Neuronal stem cell (in vitro differentiated cells): ENCODE measurements at places on chromosomes 16 and 17.

DNA sequence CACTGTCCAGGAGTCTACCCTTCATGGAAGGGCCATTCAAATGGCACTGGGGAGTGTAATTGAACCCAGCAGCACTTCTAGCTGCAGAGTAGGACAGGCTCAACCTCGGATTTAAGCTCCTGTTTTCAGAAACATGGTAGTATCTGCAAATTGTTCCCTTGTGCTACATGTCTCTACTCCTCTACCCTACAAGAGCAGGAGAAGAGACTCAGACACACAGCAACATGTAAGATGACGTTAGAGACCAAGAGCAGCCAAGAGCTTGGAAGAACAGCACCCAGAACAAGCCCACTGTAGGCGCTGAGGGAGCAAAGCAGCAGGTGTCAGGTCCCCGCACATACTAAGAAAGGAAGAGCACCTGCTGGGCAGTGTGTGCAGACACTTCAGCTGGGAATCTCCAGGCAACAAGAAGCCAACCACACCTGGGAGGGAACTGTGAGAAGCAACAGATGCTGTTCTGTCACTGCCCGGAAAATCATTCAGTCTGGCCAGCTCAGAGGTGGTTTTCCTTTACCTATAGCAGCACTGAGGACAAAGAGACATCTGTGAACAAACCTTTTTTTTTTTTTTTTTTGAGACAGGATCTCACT, 35.6 kb upstream of the MNT start:
- DNase-seq, result no peak

DNA sequence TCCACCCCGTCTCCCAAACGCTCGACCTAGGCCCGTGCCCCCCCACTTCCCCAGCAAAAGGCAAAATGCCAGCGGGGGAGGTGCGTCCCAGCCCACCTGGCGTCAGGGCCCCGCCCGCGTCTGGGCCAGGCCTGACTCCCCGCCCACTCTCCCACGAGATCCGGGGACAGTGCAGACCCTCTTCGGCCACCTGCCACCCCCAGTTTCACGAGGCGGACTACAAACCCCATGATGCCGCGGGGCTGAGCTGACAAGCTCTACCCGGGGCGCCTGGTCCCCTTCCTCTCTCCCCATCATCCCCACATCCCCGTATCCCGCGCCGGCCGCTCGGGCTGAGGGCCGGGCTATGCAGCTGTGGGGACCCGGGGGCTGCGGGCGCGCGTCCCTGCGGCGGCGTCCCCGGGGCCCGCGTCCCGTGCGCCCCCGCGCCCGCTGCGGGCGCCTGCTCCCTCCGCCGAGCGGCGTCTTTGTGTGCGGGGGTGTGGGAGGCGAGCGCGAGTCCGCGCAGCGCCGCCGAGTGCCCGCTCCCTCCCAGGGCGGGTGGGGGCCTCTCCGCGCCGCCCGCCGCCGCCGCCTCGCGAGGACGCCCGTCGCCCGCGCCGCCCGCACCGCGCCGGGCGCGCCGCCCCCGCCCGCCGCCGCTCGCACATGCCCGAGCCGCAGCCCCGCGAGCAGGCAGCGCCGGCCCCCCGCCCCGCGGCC, at the start of gene ANKRD13B:
TSS of gene ANKRD13B (plus strand) at position 283 of the 702 bp plus-strand sequence. CDS start 490 bp downstream, outside the sequence.
- DNase-seq, result no peak

GRCh38 chr16:88597856-88598491, 27.8 kb downstream of the ZC3H18 start:
- no peak for DNase-seq

- no peak for DNase-seq
Measured at GRCh38 chr17:72977771-72978417, 114.6 kb downstream of the SLC39A11 start.

GRCh38 chr16:89246383-89246902, 28.9 kb downstream of the ZNF778 start:
- no peak for DNase-seq

- no peak for DNase-seq
Measured at GRCh38 chr16:65660390-65660789, 538.5 kb upstream of the CDH11 start.

- no peak for DNase-seq
Measured at GRCh38 chr17:50046667-50047066, 9.2 kb upstream of the ITGA3 start.

DNA sequence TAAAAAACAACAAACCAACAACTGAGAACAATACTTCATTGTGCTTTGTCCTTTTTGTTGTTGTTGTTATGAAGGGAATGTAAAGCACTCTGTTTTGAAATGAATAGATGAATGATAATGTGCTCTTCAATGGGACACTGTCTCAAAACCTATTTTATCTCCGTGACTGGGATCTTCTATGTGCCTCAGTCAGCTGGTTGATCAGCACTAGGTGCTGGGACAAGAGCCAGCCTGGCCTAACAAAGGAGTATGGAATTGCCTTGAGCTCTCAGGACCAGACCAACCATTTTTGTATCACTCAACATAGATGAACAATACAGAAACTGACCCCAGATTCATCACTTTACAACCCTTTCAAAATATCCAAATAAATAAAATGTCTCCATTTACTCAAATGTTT, 440.2 kb downstream of the KCNJ2 start:
- DNase-seq, result no peak

DNA sequence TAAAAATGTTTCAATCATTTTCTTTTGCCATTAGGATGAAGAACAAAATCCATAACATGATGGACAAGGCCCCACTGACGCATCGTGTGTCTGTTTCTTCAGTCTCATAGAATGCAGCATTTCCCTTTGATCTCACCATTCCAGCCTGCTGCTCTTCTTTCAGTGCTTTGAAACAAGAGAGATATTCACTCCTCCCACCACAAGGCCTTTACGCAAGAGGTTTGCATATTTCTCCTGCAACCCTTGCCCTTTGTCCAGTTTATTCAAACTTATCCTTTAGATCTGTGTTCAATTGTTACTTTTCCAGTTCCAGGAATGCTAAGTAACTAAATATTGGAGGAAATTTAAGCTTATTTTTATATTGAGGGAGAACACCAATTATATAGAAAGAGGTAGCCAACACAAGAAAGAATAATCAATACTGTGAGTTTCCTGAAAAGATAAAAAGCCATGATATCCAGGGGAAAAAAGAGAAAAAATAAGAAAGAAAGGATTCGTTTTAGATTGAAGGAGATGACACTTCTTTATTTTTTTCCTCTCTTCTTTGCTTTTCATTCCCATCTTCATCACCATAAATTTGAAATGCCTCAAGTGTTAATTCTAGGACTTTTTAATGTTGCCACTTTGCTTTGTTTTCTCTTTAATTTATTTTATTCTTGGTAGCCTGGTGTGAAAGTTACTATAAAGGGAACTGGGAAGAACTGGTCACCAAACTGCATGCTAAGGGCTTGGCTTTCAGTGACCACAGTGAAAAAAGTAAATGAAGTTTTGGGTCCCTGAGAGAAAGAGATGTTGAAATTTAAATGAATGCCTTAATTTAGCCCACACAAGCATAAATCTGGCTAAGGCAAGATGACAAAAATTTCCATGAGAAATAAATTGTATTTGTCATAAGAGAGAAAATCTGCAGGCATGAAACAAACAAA, 102.1 kb downstream of the KIF2B start:
- DNase-seq, result peak; percentile 4

GRCh38 chr17:64653985-64654355, 8.1 kb downstream of the SMURF2 start:
- DNase-seq, result no peak

GRCh38 chr17:51913491-51914205, 244.9 kb downstream of the CA10 start:
- no peak for DNase-seq

- DNase-seq, result no peak
Measured at GRCh38 chr16:70437017-70437581, 1.8 kb downstream of the ST3GAL2 start.

- no peak for DNase-seq
Measured at GRCh38 chr17:35183332-35183731, 10.9 kb downstream of the SLC35G3 start.

- no peak for DNase-seq
Measured at GRCh38 chr17:18981642-18982424, 22.7 kb downstream of the FAM83G start.

DNA sequence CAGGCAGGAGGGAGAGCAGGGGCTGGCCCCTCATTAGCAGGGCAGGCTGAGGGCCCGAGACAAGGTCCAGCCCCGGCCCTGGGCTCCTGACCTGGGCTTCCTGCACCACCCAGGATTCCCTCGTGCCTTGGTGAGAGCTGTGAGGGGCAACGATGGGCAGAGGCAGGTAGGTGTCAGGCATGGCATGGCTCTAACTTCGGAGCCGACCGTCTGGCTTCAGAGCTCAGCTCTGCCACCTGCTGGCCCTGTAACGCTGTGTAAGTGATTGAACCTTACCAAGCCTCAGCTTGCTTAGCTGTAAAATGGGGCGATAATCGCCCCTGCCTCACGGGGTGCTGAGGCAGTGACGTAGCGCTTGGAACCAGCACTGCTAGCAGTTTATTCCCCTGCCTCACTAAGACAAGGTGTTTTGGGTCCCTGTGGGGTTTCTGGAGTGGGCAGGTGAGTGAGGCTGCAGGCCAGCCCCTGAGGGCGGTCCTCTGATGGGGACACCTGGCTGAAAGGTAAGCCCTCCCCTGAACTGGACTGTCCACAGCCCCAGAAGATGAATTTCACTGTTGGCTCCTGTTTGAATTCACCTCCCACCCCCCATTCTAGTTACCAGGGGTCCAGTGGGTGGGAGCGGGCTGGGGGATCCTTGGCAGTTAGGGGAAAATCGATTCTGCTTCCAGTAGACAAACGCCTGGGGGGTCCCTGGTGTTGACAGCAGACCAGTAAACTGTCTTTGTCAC, 184.8 kb upstream of the GSE1 start:
- DNase-seq, result no peak

GRCh38 chr17:62666801-62667591, 39.5 kb downstream of the MRC2 start:
- DNase-seq, result no peak

DNA sequence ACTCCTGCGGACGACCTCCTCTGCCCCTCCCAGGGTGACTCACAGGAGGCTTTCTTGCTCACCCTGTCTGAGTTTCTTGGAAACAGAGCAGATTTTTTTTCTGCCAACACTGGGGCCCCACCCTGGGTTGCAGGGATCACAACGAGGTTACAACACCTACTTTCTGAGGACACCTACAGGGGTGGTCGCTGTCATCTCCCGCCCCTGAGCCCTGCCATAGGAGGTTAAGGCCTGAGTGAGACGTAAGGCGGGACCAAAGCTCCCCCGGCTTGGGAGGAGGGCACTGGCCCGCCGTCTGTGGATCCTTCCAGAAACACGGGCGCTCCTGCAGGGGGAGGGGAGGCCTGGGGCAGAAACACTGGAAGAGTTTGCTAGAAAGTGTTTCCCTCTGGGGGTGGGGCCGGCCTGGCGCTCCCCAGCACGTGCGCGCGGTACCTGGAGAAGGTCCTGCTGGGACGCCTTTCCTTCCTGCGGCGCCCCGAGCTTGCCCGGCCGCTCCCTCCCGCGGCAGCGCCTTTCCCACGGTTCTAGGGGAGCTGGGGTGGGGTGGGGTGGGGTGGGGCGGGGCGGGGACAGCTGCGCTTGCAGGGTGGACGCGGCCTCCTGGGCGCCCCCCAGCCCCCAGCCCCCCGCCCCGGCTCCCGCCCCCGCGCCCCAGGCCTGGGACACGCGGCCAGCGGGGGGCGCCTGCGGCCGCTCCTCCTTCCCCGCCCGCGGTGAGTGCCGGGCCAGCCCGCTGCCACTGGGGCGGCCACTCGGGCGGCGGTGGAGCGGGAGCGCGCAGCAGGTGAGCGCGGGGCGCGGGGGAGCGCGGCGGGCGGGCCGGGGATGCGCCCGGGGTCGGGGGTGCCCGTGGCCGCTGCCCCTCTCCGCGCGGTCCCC, 20.7 kb upstream of the ADCY7 start:
- no peak for DNase-seq

GRCh38 chr17:65100316-65101140, 36.6 kb upstream of the RGS9 start:
- DNase-seq, result peak; percentile 82

GRCh38 chr17:43169561-43170139, 1.4 kb upstream of the NBR1 start:
- peak; percentile 20 for DNase-seq

DNA sequence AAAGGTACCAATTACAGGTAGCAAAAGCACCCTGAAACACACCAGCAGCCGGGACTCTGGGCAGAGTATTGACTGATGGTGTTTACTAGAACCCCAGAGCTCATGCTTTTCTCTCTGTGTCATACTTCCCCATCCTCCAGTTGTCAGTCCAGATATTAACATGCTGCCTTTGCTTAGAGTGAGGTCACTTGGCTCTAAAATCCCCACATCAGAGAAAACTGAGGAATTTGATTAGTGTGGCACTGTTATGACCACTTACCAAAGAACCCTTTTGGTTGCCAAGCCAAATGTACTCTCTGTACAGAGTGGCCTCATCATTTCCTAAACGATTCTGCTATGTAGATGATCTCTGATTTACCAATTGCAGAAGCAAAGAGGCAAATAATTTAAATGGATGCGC, 80.4 kb downstream of the ABCC12 start:
- DNase-seq, result no peak

DNA sequence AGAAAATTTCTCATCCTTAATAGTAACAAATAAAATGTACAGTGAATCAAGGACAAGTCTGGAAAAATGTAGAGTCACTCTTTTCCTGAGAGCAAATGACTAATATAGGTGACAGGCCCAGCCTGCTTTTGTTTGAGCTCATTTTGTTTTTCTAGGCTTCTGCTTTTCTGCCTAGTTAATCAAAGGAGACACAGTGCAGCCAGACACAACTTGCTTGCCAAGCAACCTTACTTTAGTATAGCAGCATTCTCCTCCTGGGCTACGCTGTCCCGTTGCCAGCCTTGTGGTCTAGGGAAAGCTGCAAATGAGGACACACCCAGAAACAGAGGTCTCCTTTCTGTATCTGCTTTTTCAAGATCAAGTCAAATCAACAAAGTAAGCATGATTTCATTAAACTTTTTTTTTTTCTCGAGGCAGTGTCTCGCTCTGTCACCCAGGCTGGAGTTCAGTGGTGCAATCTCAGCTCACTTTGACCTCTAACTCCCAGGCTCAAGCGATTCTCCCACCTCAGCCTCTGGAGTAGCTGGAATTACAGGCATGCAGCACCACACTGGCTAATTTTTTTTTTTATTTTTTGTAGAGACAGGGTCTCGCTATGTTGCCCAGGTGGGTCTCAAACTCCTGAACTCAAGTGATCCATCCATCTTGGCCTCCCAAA, 17.2 kb downstream of the GINS3 start:
- DNase-seq, result no peak

DNA sequence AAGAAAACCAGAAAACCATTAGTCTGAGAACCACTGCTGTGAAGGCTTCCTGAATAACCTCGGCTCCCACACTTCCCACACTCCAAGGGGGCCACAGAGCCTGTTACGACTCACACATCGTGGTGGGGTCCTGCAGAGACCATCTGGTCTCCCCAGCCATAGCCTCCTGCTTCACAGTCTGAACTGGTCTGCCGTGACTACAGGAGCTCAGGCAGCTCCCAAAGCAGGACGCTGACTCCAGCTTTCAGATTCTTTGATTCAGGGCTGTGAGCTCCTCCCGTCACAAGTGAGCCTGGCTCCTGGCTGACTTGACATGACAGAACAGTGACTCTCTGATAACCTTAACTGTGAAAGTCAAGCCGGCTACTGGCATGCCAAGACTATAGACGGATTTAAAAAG, 37.8 kb downstream of the CYB5D2 start:
- DNase-seq, result no peak

DNA sequence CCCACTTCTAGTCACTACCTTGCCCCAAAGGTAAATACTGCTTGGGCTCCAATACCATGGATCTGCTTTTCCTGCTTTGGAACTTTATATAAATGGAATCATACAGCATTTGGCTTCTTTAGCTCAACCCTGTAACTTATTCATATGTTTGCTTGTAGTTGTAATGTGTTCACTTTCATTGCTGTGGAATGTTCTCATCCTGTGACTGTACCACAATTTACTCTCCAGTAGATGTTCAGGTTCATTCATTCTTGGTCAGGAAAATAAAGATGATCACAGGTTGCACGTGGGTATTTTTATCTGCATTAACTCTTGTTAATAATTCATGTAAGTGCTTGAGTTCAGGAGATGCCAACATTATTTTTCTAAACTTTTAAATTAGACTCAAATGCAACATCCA, 6.7 kb upstream of the BEAN1 start:
- no peak for DNase-seq
